ENCODE measurements at places on chromosomes 3 and 15.

GRCh38 chr3:110234831-110235230 lies 836.8 kb upstream of the NECTIN3 start:
- no peak for DNase-seq

DNA sequence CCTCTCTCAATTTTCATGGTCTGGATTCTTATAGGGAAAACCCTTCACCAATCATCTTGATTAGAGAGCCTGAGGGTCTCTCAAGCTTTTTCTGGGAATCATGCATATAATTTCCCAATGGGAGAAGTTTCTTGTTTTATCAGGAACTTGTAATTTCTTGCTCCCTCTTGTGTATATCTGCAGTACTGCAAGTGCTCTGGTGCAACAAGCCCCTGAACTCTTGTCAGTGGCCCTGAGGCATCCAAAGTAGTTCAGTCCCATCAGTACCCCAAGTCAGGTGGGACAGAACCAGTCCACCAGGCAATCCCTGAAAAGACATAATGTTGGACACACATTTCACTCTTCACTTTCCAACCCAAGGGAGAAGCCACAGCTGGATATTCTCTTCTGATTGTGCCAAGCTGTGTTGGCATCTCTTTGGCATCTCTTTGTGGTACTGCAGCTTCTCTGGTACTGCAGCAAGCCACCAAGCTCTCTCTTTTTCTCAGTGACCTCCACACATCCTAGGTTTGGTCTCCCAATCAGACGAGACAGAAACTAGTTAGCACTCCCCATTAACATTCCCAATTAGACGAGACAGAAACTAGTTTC lies 214.5 kb downstream of the ZIC4 start:
- DNase-seq: peak; percentile 45

DNA sequence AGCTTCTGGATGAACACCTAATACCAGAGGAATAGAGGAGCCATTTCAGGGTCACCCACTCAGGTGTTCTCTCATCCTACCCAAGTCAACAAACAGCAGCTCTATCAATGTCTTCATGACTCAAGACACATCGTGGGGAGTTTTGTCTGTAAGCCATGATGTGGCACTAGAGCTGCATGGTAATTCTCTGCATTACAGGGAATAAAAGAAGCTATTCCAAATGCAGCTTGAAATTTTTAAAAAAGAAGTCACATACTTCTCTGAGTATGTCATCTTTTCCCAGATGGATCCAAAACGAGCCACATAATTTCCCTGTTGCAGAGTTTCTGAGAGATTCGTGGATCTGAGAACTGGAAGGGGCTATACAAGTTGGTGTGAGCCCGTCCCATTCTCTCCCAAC lies 6.1 kb upstream of the THSD4 start:
- DNase-seq: no peak

DNA sequence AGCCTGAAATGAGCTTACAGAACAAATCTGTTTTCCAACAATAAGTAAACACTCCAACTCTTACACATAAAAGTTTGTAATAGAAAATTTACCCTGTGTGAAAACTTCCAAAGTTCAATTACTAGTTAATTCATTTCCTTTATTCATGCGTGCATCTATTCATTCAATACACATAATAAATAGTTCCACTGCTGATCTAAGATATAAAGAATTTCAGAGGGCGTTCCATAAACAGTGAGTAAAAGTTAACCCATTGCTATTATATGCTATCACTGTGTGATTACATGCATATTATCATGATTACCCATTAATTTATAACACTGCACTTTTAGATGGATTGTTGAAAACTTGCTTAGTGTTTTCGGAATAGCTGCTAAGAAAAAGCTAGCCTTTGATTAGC lies 36.2 kb upstream of the CFAP20DC start:
- DNase-seq: no peak

- DNase-seq: no peak
Observed at GRCh38 chr15:95989392-95989791, 341.1 kb upstream of the NR2F2 start.

DNA sequence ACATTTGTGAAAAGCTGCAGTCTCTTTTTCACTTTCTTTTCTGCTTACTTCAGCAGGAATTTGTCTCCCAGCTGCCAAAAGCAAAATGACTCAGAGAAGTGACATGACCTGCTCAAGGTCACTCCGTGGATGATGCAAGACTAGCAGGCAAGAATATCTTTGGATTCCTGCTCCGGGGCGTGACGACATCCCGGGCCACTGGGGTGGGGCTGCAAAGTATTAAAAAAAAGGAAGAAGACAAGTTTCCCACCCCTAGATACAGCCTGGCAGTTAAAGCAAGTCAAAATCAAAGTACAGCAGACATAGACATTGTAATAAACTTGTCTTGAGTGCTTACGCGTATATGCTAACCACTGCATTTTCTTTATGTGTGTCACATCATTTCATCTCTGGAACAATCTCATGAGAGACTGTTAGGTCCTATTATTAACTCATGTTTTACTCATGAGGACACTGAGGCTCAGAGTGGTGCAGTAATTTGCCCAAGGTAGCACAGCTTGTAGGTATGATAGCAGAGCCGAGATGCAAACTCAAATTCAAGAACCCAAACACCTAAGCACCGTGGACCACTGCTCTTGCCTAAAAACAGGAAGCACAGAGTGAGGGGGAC lies 485.2 kb upstream of the PROK2 start:
- DNase-seq: peak; percentile 74

- DNase-seq: no peak
Observed at GRCh38 chr3:120988994-120989393, 81.0 kb downstream of the STXBP5L start.

- DNase-seq: peak; percentile 83
Observed at GRCh38 chr15:74614744-74615507, 710 bp upstream of the CLK3 start.

GRCh38 chr15:85024509-85025336 lies 43.1 kb downstream of the PDE8A start:
- no peak for DNase-seq
